Kidney tubule cell (primary cell): ENCODE measurements at places on chromosomes 7 and 10.

DNA sequence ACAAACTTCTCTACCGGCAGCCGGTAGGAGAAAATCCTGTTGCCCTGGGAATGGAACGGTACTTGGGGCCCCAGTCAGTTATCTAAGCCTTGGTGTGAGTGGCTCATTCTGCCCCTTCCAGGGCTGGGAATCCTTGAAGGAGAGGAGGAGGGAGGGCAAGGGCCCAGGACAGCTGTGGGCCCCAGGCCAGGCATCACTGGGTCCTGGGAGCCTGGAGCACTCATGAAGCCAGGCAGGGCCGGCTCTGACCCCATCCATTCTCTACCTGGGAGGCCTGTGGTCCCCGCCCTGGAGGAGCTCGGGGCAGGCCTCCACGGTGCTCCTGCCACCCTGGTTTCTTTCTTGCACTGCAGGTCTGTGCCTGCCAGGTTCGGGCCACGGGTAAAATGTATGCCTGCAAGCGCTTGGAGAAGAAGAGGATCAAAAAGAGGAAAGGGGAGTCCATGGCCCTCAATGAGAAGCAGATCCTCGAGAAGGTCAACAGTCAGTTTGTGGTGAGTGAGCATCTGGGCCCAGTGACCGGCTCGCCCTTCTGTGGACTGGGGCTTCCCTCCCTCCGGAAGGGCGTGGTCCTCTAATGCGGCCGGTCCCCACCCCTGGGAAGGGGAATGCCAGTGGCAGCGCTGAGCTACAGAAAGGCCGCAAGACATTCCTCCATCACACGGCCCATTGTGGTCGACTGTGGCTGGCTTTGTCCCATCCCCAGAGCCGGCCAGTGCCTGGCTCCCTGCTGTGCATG, 111.3 kb downstream of the RGS10 start:
- DNase-seq, result no peak

DNA sequence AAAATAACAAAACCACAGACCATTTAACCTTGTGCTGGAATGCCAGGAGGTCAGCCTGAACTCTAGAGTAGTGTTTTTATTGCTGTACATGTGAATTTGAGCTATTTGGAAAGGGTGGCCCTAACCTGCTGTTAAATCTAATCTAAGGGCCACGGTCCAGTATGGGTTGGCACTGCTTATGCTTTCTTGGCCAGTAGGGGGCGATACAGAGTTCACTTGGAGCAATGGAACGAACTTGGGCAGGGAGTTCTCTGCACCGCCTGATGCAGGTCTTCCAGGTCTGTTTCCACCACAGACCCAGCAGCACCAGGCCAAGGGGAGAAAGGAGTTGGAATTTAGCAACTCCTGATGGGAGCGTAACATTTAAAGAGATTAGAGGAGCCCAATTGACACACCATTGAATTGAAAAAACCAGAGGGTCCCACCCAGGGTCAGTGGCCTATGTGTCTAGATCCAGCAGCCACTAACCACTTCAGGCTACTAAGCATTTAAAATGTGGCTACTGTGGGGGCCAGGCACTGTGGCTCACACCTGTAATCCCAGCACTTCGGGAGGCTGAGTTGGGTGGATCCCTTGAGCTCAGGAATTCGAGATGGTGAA, 75.7 kb upstream of the EFCAB10 start:
- DNase-seq, result peak; percentile 52

GRCh38 chr10:44982114-44982460, 3.5 kb upstream of the DEPP1 start:
- DNase-seq, result peak; percentile 65

DNA sequence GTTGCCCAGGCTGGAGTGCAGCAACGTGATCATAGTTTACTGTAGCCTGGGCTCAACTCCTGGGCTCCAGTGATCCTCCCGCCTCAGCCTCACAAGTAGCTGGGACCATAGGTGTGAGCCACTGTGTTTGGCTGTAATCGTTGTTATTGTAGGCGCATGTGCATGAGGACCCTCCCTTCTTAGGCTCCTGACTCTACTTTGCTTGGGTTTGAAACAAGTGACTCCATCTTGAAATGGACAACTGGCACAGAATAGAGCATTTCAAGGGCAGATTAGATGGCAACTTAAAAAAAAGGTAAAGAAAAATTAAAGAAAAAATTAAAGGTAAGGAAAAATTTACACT, 15.4 kb upstream of the GIMAP8 start:
- DNase-seq, result no peak

DNA sequence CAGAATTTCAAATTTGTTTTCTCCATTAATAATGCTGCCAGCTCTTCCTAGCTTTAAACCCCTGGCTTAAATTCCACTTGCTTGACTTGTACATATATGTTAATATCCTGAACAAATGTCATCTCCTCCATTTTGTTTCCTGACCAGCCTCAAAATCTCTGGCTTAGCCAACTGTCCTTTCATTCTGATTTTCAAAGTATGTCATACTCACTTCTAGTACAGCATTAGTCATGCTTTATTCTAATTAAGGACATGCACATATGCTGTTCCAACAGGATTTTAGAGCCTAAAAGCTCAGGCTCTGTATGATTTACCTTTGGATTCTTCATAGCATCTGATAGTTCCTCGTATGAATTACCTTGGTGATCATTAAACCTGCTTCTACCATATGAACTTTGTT, 158.3 kb downstream of the ZNF438 start:
- no peak for DNase-seq

DNA sequence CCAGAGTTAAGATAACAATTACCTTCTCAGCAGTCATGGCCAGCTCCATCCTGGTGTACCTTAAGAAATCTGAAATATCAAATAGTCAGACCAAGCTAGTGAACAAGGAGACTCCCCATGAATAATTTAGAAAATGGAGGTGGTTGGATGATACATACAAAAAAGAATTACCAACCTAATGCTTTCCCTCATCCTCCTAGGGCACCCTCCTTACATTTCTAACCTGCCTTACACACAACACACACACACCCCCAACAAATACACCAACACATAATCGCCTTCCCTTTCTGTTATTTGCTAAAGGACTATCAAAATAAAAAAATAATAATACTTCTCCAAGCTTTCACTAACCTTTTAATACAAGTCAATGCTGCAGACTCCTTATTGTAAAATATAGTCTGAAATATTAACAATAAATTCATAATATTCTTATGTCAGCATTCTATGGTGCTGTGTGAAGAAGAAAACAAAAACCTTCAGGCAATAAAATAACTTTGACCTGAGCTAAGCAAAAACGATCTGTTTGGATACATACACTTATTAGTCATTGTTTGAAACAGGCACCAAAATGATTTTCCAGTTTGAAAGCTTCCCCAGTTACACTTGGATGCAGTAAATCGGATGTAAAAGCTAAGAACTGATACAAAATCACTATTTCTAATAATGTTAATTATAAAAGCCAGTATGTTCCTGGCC, 3.4 kb downstream of the TWIST1 start:
- DNase-seq, result no peak

- peak; percentile 80 for DNase-seq
Observed at GRCh38 chr10:51074238-51075028, at the start of gene PRKG1. PRKG1 (plus strand) TSS chr10:51074487.

DNA sequence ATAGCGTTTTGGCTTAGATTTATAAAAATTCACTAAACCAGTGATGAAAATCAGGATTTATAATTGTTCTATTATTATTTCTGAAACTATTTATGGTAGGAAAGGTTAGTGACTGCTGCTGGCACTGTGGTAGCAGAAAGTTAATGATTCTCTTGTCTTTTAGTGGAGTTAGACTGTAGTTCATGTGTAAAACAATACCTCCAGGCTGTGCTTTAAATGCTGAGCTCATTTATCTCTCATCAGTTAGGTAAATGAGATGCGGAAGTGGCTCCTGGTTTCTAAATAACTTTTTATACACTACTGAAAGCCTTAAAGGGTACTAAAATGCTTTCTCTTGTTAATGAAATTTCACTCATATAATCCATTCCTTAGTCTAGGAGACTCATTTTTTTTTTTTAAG, 326.8 kb upstream of the POT1 start:
- peak; percentile 84 for DNase-seq

- DNase-seq, result no peak
Observed at GRCh38 chr7:145903658-145904057, 212.9 kb upstream of the CNTNAP2 start.

DNA sequence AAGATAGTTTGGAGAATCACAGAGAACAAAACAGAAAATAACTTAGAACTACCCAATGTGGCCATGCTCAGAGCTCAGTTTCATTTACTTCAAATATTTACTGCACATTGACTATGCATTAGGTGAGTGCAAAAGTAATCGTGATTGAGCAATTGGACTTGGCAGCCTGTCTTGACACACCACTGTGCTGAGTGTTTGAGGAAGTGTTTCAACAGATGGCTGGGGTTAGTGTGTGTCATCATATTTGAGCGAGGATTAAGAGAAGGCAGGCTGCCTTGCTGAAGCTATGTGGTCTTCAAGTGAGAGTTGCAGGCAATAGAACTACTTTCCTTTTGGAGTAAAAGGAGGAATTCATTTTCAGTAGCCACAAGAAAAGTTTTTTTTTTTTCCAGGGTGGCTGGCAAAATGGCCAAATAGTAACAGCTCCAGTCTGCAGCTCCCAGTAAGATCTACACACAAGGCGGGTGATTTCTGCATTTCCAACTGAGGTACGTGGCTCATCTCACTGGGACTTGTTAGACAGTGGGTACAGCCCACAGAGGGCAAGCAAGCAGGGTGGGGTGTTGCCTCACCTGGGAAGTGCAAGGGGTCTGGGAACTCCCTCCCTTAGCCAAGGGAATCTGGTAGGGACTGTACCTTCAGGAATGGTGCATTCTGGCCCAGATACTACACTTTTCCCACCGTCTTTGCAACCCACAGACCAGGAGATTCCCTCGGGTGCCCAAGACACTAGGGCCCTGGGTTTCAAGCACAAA, 37.6 kb downstream of the AKR1C4 start:
- DNase-seq, result peak; percentile 42

- DNase-seq, result no peak
Observed at GRCh38 chr10:16120563-16120962, 260.3 kb upstream of the MINDY3 start.

DNA sequence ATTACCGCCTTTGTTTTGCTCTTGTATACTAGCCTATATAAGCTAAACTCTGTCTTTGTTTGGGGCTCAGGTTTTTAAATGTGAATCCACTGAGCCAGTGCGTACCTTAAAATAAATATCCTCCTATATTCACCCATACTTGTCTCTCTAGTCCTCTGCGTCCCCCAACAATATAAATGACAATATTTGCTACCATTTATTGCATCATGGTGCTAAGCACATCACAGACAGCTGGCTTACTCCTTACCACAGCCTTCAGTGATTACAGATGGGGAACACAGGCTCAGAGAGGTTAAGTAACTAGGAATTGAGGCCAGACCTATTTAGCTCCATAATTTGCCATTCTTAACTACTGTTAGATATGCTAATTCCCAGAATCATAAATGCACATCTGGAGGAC, 3.4 kb upstream of the ADCK2 start:
- no peak for DNase-seq

- no peak for DNase-seq
Observed at GRCh38 chr10:122475100-122475499, 13.7 kb downstream of the HTRA1 start.

GRCh38 chr10:11131112-11131639, 113.5 kb downstream of the CELF2 start:
- no peak for DNase-seq

DNA sequence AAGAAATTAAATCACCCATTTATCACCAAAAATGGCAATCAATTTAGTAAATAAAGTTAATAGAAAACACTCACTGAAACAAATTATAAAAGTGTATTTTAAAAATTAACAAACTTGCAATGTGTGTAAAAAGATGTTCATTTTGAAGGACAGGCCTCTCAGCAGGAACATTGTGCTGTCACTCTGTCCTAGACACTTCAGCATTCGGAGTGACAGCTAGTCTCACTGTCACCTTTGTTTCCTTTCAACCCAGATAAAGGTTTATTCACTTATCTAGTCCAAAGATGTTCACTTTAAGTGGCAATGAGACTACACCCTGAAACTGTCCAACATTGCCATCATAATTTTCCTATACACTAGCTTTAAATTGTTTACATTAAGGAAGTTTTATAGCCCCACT, 91.9 kb upstream of the PLXDC2 start:
- DNase-seq, result no peak

- no peak for DNase-seq
Observed at GRCh38 chr7:133331861-133332260, 79.0 kb downstream of the EXOC4 start.

GRCh38 chr7:153443032-153443701, 609.0 kb upstream of the DPP6 start:
- DNase-seq, result no peak

DNA sequence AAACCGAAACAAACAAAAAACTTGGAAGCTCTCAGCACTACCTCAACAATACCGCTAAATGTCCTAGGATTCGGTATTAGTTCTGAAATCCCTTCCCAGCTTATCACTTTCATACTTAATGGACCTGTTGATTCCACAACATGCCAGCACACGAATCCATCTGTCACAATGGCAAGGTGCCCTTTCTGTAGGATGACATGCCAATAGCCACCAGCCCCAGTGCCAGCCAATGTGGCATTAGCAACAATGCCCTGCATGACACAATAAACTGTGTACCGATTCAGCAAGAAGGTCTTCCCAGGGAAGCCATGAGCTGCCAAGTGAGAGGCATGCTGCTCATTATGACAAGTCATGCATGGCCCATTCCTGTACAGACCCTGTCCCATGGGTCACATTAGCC, 35.6 kb upstream of the CHCHD3 start:
- DNase-seq, result no peak

DNA sequence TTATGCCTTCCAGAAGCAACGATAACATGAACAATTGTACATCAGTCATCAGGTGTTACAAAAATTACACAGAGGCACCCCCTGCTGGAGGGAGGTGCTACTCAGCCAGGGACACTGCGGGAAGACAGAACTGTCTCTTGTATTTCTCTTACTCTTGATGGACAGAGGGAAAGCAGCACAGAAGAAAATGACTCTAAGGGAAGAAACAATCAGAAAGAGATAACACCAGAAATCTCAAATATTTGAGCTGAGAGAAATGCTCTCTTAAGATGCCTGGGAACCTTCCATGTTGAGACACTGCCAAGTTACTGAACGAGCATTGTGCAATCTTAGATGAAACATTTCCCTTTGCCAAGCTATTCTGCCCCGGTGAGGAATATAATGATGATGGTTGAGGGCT, 227.6 kb upstream of the NPSR1 start:
- peak; percentile 58 for DNase-seq

DNA sequence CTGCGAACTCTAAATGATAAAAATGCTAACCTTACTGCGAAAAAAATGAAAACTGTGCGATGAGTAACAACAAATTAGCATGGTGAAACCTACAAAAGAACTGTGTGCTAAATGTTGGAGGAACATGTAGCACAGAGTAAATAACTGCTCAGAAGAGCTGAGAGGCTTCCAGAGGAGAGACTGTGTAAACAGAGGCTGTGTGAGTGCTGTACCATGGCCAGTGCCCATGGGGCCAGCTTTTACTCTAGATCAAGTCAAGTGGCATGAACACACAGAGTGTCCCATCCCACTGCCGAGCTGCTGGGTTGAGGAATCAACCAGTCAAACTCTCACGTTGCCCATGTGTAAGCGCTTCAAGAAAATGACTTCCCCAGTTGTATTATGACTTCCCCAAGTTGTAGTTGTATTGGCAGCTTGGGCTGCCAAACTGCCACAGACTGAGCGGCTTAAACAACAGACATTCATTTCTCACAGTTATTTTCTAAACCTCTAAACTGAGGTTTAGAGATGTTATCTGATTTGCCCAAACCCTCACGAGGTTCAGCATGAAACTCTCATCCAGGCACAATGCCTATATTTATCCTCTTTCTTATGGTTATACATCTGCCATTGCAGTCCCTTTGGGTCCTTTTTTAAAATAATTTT, 270.7 kb downstream of the ABCA13 start:
- DNase-seq, result no peak

GRCh38 chr7:22853674-22854157, 31.1 kb upstream of the TOMM7 start:
- no peak for DNase-seq
